ENCODE measurements at places on chromosomes 2 and 18.

DNA sequence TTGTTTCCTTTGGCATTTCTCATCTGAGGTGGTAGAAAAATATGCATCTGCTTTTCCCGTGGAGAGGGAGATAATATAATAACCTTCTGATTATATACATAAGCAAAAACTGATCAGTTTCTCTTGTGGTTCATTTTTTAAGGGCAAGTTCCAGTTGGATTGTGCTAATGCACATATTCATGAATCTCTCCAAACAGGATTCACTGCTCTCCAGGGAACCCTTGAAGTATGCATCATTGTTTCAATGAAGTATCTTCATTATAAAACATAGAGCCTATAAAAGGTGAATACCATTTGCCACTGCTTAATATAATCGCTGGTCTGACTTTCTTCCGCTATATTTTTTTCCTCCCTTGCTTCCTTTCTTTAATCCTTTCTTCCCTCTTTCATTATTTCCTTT is 384.7 kb downstream of the FIGN start:
- DNase-seq = no peak

GRCh38 chr2:104673225-104673624 is 180.7 kb upstream of the POU3F3 start:
- no peak for DNase-seq

DNA sequence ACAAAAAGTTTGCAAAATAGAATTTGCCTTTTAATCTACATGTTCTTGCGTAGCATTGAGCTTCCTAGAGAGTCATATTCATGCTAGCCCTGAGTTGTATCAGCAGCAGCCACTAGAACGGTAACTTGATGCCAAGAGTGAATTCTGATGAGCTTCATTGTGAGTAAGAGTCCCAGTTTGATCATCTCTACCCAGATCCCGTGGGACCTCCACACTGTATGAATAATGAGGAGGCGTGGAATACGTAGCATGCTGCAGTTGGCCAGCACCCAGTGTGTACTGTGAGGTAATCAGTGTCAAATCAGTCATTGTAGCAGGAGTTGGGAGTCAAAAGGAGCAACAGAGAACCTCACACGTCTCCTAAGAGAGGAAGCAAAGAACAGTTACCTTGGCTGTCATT is 197.9 kb downstream of the NEDD4L start:
- peak; percentile 71 for DNase-seq

- no peak for DNase-seq
Measured at GRCh38 chr2:215604606-215605005, 168.7 kb upstream of the FN1 start.

DNA sequence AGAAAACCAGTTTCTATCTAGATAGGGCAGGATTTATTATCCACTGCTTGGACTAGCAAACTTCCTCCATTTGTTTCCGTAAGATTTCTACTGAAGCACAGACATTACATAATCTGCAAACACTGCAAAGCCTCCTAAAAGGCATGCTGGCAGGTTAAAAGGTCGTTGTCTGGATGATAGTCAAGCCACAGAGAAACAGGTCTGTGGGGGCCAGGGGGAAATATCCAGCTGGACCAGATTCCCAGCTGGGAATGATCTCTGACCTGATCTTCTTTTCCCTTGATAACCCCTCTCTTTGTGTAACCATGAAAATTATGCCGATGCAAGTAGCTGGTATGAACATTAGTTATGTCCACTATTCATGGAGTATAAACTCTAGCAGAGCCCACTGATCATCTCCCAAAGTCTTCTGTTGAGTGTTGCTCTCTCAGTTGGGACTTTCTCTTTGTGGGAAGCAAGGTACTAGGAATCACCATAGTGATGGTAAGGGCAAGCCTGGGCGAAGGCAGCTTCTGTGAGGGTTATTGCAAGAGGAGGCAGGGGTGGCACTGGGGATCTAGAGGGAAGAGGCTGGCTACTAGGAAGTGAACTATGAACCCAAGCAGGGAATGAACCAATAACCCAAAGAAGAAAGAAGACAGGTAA is 61.3 kb downstream of the GDF7 start:
- DNase-seq = no peak
